Amniotic stem cell (primary cell): ENCODE measurements at places on chromosomes 3 and 15.

GRCh38 chr3:177150970-177151627 is 46.2 kb downstream of the TBL1XR1 start:
- peak; percentile 58 for DNase-seq

GRCh38 chr3:148971401-148972163 is 19.8 kb upstream of the GYG1 start:
- DNase-seq = no peak

- DNase-seq = no peak
Measured at GRCh38 chr15:89777782-89778380, 1.7 kb downstream of the MESP2 start.

DNA sequence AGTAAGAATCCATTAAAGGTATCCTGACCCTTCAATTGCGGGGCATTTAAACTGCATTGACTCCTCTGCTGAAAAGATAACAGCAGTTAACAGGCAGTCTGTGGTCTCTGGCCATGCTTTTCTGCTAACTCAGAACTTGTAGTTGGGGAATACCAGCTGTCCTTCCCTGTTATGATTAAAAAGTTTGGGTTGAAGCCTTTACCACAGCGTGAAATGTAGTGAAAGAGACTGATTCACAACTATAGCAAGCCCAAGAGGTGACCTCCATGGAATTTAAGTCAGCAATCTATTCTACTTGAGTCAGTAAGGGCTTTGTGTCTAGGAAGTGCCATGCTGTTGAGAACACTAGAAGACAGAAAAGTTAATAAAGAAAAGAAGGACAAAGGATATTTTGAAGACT is 1037.3 kb downstream of the SI start:
- no peak for DNase-seq

DNA sequence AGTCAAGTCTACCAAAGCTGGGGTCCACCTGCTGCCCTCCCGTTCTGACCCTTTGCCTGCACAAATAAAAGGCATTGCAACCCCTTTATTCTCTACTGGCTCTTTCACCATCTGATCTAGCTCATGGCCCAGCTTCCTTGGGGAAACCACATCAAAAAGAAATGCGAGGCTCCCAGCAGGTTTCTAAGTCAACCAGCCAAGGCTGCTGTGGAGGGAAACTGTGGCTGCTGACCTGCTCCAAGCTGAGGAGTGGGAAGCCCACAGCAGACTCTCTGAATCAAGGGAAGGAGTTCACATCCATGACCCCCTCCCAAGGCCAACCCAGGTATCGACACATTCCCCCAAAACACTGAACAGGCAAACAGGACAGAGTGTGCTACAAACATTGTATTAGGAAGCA is 25.2 kb upstream of the SLCO2A1 start:
- no peak for DNase-seq

DNA sequence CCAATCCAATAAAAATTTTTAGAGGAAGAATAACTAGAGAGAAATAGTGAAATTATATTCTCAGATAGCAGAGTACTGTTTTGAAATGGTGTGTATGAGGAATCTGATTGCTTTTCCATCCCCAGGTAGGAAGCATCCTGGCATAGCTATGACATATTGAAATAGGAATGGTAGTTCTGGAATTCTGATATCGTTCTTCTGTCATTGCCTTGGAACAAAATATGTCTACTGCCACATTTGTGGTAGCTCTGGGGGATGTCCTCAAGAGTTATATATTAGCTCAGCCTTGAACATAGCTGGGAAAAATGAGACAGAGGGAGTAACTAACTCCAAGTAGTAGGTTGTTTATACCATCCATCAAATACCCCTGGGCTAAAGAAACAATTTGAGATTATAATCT is 950.7 kb downstream of the MCTP2 start:
- DNase-seq = no peak

DNA sequence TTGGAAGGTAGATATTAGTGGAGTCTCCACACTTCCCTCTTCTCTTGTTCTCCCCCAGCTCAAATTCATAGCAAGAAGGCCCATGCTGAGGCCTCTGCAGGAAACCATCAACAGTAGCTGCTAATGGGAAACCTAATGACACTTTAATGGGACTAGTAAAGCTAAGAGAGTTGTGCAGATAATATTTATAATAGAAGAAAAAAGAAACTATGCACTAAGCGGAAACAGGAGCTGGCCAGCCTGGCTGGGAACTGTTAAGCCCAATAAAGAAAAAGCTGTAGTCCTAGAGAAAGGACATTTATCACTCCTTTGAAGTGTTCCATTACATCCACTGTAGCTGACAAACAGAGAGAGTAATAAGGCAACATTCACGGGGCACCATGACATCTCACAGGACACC is 229.6 kb downstream of the IGSF11 start:
- DNase-seq = no peak

DNA sequence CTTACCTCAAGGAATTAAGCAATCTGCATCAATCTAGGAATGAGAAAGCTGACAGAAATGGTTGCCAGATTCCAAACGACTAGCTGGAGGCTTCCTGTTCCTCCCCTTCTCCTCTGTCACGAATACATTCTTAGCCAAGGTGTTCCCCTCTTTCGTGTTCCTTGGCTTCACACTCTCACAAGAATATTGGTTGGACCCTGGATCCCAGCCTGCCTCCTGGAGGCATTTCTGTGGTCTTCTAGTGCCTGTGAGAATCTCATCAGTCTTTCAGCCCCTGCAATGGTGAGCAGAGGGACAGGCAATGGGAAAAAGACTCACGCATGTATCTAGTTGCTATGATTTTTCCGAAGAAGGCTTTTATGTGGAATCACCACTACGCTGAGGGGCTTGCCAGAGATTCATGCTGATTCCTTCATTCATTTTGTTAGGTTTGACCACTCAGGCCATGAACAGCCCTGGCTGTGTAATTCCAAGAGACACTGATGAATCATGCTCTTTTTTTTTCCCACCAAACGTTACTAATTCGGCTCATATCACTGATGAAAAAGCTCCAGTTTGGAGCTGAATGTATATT is 1.6 kb upstream of the P3H2 start:
- no peak for DNase-seq

DNA sequence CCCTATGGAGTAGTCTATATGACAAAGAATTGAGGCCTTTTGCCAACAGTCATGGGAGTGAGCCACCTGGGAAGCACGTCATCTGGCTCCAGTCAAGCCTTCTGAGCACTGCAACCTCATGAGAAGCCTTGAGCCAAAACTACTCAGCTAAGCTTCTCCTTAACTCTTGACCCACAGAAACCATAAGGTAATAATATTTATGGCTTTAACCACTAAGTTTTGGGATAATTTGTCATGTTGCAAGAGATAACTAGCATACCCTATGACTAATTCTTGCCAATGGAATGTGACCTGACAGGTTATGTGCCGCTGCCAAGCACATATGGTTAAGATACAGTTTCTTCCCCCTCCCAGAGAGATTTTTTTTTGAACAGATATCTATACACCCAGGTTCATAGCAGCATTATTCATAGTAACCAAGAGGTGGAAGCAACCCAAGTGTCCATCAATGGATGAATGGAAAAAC is 11.8 kb upstream of the SLC6A11 start:
- no peak for DNase-seq

DNA sequence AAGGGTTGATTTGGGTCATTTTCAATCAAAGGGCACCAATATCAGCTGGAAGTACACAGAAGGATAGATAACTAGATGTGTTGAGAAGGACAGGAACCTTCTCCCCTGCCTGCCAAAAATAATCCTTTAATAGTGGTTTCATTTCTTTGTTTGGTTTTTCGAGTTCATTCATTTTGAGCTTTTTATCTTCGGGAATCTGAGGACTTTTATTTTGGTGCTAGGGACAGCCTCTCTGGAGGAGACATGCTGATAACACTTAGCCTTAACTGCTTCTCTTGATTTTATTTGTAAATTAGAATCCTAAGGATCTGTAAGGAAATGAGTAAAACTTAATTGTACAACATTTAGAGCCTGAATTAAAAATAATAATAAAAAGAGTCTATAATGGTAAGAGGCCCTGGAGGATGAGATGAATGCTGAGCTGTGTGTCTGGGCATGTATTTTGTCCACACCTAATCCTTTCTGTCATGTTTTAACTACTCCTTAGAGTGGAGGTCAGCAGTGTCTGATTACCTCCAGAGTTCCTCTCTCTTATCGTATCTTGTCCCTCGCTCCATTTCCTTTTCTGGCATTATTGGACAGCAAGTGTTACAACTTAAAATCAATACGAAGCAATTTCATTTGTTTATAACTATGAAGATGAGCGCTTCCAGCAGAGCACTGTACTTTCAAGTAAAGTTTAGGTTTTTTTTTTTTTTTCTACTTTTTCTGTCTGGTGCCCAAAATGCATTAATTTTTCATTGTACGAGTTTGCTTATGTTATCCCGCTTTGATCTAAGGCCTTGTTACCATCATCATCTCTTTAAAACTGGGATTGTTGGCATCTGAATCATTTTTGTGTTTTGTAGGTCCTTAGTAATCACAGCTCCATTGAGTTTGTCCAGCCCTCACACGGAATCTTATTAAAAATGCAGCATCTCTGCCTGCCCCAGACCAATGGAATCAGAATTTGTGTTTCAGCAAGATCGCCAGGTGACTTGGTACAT is 22.8 kb downstream of the PTPRG start:
- DNase-seq = no peak

GRCh38 chr3:101643861-101644613 is 32.9 kb downstream of the ZBTB11 start:
- no peak for DNase-seq
